Skin of body (tissue), 3 donors: ENCODE measurements at places on chromosomes 16 and 17. TPM values are rescaled to one million over a fixed set of nuclear protein-coding genes. Genes with fewer than 3 reads are reported as not detected.

Gene NTN1
- 15.9 TPM for total RNA-seq

Gene TLCD2
- 4.6 TPM for total RNA-seq

- DNase-seq = no peak
These were observed 22.4 kb downstream of the PLD6 start for GRCh38 chr17:17183744-17184143.

DNA sequence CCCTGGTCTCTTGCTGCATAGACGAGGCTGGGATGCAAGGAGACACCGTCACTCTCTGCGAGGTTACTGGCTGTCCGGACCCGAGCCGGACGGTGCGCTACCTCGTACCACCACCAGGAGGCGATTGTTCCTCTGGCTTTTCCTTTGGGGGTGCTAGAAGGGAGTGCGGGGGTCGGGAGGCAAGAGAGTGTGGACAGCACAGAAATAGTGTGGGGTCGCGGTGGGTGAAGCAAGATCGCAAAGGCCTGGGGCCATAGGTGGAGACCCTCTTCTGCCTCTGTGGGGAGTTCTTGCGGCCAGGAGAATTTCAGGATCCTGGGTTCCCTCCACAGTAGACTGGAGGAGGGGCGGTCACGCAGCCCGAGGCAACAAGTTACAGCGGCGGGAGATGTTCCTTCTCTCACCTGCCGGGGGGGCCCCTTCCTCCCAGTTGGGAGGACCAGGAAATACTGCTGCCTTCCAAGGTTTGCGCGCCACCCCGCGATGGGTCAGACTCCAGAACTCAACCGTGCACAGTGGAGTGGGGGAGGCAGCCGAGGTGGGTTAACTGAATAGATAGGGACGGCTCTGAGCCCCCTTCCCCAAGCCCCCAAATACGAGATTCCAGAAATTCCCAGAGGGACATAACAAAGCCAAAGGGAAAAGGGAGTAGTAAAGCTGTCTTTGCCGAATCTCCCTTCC lies 6.9 kb downstream of the PHOSPHO1 start:
- DNase-seq = no peak

Gene CCL4
- total RNA-seq = 7.1 TPM

GRCh38 chr17:8109661-8110455 lies 8.5 kb downstream of the ALOXE3 start:
- DNase-seq = no peak

DNA sequence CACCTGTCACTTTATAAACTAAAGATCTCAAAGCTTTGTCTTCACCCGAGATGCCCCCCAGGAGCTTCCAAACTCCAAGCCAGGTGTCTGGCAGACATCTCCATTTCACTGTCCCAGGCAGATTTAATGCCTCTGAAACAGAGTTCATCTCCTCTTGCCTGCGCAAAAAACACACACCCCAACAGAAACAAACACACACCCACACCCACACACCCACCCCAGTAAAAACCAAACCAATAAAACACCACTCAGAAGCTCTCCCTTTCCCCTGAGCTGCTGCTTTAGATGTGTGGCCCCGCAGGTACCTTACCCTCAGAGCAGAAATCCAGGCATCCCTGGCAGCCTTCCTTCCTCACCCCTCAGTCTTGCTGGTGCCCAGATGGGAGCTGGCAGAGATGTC lies 14.4 kb downstream of the SEC14L1 start:
- no peak for DNase-seq

DNA sequence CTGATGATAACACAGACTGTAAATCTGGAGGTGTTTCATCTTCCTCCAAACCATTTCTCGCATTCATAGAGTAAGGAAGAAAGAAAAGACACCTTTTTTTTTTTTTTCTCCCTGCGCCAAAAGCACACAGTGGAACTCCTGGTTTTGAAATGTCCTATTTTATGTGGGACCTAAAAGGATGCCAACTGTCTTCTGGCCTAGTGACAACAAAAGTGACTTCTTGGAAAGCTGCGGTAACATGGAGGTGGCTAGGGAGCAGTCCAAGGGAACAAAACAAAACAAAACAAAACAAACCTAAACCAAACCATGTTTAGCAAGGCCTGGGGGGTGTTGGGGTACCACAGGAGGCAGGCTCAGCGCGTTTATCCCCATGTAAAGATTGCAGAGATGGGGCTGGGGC lies 174.8 kb downstream of the XYLT1 start:
- DNase-seq = no peak

Gene MVD
- 39.9 TPM for total RNA-seq

DNA sequence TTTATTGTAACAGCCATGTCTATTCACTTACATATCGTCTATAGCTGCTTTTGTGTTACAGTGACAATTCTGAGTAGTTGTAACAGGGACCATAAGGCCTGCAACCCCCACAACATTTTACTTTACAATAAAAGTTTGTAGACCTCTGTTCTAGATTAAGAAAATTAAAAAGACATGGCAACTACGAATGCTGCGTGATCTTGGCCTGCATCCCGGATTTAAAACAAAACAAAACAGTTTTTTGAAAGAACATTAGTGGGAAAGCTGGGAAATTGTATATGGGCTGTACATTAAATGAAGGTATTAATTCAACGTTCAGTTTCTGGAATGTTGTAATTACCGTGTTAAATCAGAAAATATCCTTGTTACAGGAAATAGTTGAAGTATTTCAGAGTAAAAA lies 64.1 kb downstream of the RMI2 start:
- peak; percentile 55 for DNase-seq

- DNase-seq = no peak
These were observed 5.0 kb downstream of the ESRP2 start for GRCh38 chr16:68230956-68231355.

Gene OR1F1
- total RNA-seq = not detected

Gene APPBP2
- total RNA-seq = 36.7 TPM

GRCh38 chr17:49566668-49567071 lies 9.0 kb upstream of the NXPH3 start:
- DNase-seq = no peak

Gene CCL14
- total RNA-seq = 3.1 TPM

GRCh38 chr16:11698271-11698689 lies 30.0 kb downstream of the SNN start:
- DNase-seq = no peak

- no peak for DNase-seq
These were observed 57.4 kb upstream of the COX10 start for GRCh38 chr17:14011740-14012405.

Gene AANAT
- total RNA-seq = not detected

Gene KRTAP4-4
- total RNA-seq = 2.2 TPM

GRCh38 chr16:63785170-63785569 lies 1336.7 kb downstream of the CDH11 start:
- DNase-seq = no peak

Gene LLGL2
- 17.8 TPM for total RNA-seq

GRCh38 chr16:79497606-79498350 lies 102.8 kb downstream of the MAF start:
- DNase-seq = no peak

GRCh38 chr16:73057291-73058210 lies 9.6 kb upstream of the ZFHX3 start:
- DNase-seq = no peak

Gene ASPA
- 5.5 TPM for total RNA-seq

DNA sequence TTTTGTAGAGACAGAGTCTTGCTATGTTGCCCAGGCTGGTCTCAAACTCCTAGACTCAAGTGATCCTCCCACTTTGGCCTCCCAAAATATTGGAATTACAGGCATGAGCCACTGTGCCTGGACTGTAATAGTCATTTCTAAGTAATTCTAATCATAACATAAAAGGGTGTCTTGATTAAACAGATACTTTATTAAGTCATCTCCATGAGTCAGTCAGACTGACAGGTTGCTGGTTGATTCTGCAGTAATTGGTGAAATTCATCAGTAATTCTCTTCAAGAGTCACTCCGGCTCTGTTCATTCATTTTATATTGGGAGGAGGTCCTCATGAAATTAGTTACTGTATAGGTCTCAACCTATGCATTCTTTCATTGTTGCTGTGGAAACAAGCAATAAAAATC lies 85.6 kb downstream of the SPECC1 start:
- DNase-seq = no peak

Gene TBC1D3K
- not detected for total RNA-seq
